Stimulated activated CD4-positive, alpha-beta T cell treated with anti-CD3 and anti-CD28 coated beads, Interleukin-12 subunit alpha, Interleukin-12 subunit beta, amount 100 ng/mL, for 48 hours (primary cell): ENCODE measurements at places on chromosomes 1 and 21.

DNA sequence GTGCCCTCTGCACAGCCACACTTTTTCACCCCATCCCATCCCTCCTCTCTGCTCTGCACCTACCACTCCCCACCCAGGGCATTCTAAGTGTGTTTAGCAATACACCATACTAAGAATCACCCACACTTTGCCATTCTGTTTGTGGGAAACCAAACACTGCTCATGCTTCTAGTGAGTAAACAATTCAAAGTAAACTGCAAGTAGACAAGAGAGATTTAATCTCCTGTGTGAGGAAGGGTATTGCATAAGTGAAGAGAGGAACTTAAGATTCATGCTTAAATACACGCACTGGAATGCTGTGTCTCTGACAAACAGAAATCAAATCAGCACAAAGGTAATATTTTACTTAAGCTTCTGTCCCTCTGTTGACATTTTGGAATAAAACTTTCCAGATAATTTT lies 4.8 kb upstream of the EDARADD start:
- no peak for DNase-seq

- no peak for DNase-seq
Observed at GRCh38 chr1:202600432-202601041, 109.7 kb downstream of the SYT2 start.

- DNase-seq: no peak
Observed at GRCh38 chr1:184866991-184867788, 107.1 kb downstream of the NIBAN1 start.

DNA sequence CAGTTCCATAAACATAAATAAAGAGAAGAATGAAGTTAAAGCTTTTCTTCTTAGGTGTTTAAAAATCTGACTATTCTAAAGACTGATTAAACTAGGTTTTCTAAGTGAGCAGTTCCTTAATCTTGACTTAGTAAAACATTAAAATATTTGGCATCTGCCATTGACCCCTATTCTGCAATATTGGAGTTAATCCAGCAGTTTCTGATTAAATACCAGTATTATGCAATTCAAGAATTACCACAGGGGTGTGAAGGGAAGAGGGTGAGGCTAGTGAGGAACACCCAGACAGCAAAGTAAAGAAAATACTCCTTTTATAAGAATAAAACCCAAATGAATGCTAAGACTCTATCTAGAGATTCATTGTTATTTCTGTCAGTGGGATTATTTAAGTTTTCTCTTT lies 40.9 kb downstream of the CLIC4 start:
- DNase-seq: no peak

- DNase-seq: no peak
Observed at GRCh38 chr1:241482761-241483250, 36.7 kb downstream of the FH start.

DNA sequence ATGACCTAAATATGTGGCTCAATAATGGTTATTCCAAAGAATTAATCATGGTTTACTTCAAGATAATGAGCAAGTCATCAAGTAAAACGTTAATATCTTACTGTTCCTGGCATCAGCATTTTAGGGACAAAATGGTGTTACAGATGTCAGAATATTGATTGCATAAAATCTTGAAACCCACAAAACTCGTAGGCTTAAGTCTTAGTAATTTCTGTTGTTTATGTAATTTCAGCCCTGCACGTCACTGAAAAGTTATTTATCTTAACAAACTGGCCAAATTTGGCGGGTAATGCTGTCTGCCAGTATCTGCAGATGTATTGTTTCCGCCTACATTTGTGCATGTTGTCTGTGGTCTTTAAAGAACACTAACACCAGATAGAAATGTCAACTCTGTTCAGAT lies 25.8 kb downstream of the CDC7 start:
- no peak for DNase-seq

GRCh38 chr21:42209801-42210479 lies 9.0 kb upstream of the ABCG1 start:
- no peak for DNase-seq

GRCh38 chr1:27928216-27928954 lies 6.4 kb upstream of the SMPDL3B start:
- DNase-seq: no peak

DNA sequence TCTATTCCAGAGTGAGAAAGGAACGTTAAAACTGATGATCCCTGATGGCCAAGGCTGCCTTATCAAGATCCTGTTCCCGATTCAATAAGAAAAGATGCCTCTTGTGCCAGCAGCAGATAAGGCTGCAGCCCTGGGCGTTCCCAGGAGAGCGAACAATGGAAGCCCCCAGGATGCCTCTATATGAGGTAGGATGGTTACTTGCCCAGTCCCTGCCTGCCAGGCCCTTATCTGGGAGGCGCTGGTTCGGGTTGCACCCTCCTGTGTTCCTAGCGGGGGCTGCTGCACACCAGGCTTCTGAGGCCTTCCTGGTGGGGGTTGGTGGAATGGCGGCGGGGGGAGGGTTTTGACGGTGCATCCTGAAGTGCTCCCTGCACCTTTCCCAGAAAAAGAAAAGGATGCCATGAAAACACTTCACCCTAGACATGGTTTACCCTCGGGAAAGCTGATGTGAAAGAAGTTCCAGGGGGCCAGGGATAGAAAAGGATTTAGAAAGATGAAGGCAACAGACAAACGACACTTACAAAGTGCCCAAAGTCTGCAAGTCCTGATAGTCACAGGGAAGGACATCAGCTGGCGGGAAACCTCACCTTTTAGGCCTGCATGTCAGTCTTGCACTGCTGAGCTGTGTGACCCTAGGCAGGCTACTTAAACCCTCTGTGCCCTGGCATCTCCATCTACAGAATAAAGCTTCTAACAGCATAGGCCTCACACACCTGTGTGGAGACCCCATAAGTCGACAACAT lies 100.3 kb downstream of the KCNJ15 start:
- no peak for DNase-seq

- no peak for DNase-seq
Observed at GRCh38 chr1:192311281-192311680, 5.5 kb upstream of the RGS21 start.

- DNase-seq: no peak
Observed at GRCh38 chr1:98157524-98158313, 236.9 kb upstream of the DPYD start.

DNA sequence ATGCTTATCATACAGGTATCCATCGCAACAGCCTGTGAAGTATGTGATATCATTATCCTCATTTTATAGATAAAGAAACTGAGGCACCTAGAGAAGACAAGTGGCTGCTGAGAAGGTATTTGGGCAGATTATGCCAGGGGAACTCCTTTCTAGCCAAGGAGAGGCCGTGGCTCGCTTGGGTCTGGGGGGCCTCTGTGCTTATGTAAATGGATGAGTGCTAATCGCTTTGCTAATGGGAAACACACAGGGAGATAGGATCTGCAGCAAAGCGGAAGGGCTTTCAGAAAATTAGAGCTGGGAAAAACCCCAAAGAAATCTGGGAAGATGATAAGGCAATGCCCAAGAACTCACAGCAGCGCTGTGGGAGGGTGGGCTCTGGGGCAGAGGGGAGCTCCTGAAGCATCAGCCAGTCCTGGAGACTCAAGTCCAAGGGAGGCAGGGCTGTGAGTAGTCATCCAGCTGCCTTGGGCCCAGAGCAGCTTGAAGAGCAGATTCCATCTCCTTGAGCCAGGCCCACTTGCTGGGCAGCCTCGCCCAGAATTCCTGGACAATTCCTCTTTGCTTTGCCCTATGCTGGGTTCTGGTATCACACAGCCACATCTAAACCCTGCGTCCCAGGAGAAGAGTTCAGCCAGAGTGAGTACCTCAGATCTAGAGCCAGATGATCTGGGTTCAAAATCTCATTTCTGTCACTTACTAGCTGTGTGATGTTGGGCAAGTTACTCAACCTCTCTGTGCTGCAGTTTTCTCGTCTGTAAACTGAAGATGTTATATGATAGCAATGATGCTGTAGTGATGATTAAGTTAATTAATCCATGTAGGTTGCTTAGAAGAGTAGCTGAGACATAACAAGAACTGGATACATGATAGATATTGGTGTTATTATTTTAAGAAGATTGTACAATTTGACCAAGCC lies 36.7 kb downstream of the FOXD2 start:
- DNase-seq: no peak

DNA sequence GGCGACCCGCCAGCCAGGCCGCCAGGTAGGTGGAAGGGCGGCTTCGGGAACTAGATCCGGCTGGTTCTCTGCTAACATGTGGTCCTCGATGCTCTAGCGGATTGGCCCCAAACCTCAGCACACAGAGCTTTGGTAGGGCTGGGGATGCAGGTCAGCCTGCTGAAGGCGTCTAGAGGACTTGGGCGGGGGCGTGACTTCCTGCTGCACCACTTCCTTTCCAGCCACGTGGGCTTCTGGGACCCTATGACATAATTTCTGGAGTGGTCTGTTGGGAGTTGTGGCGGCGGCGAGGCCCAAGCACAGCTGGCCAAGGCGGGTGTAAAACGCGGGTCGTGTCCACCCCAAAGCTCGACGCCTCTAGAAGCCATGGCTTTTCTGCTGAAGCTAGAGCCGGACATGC lies 124.5 kb downstream of the ATF6 start:
- no peak for DNase-seq

DNA sequence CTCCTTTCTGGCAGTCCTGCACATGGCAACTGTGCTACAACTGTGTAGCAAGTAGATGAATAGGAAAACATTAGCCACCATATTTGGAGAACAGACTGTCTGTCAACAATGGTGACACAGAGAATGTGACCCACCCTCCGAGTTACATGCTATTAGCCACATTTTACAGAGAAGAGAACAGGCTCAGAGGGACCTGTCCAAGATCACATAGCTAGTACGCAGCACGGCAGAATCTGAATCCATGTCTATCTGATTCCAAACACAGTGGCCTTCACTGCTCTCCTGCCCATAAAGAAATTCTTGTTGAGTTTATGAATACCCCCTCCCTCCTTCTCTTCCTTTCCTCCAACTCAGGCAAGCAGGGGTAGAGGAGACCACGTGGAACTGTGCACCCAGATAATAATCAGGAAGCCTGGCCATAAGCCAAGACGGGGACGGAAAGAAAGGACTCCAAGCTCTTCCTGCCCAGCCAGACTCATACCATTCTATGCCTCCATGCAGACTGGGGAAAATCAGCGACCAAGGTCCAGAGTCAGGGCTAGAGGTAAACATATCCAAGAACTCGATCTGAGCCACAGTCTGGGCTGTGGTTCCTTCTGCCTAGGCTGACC lies 78.8 kb downstream of the TRABD2B start:
- DNase-seq: no peak

GRCh38 chr21:26169061-26169610 lies 1.4 kb downstream of the APP start:
- no peak for DNase-seq

- DNase-seq: no peak
Observed at GRCh38 chr1:151455231-151455630, 4.1 kb downstream of the POGZ start.

DNA sequence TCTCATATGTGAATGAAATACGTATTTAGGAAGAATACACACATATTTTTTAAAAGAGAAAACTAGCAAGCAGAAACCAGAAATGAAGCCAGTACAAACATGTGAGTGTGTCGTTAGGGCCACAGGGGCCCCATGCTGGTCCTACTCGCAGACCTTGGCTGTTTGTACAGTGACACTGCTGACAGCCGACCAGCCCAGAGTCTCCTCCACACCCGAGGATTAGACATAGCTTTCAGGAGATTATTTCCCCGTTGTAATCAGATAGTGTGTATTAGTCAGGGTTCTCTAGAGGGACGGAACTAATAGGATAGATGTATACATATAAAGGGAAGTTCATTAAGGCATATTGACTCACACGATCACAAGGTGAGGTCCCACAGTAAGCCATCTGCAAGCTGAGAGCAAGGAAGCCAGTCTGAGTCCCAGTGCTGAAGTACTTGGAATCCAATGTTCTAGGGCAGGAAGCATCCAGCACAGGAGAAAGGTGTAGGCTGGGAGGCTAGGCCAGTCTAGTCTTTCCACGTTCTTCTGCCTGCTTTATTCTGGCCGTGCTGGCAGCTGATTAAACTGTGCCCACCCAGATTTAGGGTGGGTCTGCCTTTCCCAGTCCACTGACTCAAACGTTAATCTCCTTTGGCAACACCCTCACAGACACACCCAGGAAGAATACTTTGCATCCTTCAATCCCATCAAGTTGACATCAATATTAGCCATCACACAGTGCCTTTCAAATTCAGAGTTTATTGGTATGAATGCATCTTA lies 51.2 kb downstream of the DIP2A start:
- no peak for DNase-seq

DNA sequence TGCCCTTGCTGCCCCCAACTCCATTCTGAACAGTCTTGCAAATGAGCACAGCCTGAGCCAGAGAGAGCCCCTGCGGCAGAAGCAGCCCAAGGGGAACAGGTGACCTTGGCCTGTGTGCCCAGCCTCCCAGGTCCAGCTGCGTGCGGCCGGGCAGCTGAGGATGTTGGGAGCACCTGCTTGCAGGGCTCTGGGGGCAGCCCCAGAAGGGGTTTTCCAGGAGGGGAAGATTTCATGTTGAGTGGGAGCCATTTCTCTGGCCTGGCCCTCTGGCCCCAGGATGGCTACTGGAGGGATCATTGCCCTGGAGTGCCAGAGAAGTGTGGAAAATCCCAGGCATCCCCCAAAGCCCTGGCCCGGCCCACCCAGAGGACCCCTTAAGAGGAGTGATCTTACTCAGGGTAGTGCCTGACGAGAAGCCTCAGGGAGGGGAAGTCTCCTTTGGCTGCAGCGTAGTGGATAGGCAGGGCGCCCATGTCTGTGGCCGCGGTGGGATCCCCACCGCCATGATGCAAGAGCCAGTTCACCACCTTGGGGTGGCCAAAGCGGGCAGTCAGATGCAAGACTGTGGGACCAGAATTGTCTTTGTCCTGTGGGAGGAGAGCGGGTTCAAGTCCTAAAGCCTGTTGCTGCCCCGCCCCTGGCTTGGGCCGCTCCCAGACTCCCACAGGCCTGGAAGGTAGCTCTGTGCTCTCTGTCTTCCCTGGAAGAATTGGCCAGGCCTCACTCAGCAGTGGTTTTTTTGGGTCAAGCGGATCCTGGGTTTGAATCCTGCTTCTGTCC lies 20.6 kb upstream of the RNU1-4 start:
- DNase-seq: no peak

DNA sequence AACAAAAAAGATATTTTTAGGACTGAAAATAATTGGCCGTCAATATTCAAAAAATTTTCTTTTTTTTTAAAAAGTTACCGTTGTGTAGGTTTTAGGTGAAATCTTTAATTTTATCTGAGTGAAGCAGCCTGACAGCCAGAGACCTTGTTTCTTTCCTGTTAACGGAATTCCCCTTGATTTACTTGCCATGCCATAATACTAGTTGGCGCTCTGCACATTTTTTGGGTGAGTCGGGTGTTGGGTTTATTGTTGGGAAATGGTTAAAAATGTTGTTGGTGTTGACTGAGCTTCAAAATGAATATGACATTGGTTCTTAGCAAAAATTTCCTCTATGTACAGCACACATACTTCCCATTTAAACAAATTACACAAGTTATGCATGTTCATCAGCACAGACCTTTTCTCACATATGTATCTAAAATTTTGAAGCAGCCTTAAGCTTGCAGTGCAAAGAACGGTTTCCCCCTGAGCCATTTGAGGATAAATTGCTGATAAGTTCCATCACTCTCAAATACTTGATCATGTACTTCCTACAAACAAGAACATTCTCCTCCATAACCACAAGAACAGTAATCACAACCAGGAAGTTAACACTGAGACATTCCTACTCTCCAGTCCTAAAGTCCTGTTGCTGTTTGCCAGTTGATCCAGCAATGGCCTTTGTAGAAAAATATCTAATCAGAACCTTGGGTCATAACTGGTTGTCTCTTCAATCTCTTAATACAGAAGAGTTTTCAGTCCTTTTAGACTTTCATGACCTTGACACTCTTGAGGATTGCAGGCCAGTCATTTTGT lies 34.2 kb downstream of the CAMTA1 start:
- DNase-seq: no peak
